Lower leg skin (tissue), 4 donors: ENCODE measurements at places on chromosomes 6 and 20. TPM values are rescaled to one million over a fixed set of nuclear protein-coding genes. Genes with fewer than 3 reads are reported as not detected.

- DNase-seq: no peak
Observed at GRCh38 chr20:64245746-64246595, 9.6 kb upstream of the PCMTD2 start.

DNA sequence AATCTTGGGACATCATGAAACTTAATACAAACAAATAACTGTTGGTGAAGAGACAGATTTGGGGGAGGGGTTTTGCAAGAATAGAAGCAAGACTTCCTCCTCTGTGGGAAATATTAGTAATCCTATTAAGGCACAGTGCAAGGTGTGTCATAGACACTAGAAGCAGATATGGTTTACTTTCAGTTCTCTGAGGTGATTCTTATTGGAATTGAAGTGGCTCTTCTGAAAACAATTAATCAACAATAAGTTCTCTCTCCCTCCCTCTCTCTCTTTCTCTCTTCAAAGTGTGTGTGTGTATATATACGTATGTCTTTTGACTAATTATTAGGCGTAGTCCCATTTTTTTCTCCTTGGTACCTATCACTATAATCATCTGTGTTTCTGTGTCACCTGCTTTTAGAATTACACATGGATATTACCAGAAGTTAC, 99.8 kb downstream of the HIVEP2 start:
- DNase-seq: no peak

DNA sequence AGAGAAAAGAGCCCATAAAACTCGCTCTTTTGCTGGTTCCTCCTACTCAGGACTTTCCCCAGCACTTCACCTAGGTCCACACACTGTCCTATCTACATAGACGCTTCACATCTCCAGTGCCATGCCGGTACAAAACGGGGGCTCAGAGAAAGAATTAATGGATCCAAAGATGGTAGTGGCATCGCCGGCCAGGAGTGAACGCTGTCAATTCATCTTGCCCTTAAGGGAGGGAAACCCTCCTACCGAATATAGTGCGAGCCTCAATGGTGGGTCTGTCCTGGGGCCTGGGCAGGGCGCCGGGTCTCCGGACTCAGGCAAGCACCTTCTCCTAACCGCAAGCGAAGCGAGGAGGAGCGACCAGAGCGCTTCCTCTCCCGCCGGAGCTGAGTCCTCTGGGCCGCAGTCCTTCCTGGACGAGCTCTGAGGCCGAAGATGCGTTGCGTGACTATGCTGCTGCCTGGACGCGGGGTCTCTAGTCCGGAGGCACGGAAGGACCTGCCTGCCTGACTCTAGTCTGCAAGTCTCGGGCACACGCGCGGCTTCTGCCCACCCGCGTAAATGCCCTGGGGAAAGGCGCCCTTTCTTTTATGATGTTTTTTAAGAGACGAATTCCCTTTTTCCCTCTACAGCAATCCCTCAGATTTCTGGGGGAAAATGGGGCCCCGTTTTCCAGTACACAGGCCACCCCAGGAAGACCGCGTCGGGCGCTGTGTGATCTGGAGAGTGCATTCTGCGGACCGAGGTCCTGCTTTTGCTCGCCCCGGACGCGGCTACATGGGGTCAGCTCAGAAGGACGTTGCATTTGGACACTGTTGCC, 100.1 kb upstream of the PRDM1 start:
- DNase-seq: no peak

DNA sequence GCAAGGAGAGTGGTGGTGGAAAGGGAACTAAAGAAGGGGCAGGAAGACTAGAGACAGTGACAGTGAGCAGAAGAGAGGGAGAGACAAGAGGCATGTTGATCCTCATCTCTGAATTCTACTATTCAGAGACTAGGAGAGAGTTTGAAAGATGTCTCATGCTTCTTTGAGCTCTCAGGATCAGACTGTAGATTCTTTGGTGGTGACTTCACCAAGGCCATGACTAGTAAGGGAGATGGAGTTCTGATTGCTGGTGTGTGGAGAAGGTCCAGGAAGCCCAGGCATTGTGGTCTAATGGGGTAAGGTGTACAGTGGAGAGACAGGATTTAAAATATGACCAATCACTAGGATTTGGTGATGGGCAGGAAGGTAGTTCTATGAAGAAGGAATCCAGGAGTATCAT, 713 bp downstream of the WFDC9 start:
- no peak for DNase-seq

Gene LGSN
- not detected for total RNA-seq

DNA sequence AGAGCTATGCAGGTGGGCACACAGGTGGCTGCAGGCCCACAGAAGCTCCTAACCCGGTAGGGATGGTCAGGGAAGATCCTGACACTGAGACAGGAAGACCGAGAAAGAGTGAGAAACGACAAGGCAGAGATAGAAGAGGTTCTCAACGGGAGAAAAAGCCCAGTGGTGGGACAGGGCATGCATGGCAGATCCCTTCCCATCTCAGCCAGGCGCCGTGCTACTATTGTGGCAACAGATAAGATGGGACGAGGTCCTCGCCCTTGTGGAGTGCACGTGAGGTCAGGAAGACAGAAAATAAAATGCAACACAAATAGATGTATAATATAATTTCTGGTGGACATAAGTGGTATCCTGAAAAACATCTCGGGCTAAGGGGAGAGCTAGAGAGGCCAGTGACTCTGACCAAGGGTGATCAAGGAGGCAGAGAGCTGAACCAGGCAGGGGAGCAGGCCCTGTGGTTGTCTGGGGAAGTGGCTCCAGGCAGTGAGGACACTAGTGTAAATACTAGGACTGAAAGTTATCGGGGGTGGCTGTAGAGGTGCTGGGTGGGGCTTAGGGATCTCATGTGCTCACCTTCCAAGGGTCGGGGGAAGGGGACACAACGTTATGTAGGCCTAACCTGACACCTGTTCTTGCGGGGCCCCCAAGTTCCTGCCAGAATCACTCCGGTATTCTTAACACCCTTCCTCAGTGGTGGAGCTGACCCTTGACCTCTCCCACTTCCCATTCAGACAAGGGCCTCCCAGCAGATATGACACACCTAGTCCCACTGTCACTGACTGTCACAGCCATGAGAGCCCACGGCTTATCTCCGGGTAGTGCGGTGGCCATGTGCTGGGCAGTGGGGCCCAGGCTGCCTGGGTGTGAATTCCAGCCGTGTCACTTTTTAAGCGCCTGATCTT, 1.0 kb downstream of the SRXN1 start:
- no peak for DNase-seq

DNA sequence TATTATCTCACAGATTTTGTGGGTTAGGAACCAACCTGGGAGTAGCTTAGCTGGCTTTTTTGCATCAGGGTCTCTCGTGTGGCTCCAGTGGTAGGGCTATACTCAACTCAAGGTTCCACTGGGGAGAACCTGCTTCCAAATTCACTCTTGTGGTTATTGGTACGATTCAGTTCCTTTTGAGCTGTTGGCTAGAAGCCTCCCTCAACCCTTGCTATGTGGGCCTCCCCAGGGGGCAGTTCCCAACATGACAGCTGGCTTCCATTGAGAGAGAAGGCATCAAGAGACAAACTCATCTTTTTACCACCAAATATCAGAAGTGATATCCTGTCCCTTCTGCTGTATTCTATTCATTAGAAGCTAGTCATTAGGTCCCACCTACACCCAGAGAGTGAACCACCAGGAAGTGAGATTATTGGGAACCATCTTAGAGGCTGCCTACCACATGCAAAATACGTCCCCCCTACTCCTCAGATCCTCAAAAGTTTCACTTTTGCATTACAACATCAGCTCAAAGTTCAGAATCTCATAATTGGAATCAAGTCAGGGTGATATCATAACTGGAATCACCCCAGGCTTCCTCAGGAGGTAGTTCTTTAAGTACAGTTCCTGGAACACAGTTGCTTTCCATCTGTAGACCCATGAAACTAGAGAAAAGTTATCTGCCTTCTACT, 30.9 kb downstream of the MKKS start:
- no peak for DNase-seq

GRCh38 chr6:82492134-82492533, 128.5 kb downstream of the TPBG start:
- DNase-seq: no peak

DNA sequence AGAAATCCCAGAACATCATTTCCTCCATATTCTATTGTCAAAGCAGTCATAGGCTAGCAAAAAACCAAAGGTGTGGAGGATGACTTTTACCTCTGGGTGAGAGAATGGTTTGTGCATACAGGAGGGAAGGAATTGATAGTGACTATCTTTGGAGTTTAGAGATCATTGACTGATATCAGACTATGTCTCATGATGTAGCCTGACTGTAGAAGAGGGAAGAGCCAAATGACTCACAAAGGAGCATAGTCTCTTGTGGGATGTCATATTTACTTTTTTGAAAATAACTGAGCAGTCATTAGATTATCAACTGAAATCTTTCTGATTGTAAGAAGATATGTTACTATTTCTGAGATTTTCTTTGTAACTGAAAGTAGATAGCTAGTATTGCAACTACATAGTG, 158.5 kb downstream of the FLRT3 start:
- no peak for DNase-seq

Gene MBOAT1
- 5.8 TPM for total RNA-seq

DNA sequence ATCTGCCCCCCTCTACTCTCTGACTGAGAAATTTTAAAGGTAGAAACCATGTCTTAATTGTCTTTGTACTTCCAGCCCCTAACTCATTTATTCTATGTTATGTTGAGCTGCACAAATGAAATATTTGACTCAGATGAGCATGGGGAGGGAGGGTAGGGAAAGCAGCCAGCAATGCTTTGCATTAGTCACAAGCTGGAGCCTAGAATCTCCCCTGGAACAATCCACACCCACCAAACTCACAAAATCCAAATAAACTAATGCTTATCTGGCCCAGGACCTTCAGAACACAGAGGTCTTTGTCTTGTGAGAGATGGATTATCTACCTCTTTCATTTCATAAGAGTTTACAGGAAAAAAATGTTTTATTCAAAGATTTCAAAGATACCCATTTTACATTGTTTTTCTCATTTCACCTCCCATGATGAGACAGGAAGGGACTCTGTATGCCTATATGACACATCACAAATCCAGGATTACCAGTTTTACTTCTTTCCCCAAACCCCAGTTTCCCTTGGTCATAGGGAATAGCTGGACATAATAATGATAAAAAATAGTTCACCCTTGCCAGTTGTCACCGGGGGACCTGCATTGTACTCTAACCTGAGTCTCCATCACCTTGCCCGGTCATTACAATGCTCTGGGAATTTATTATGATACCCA, 466.9 kb downstream of the KIF16B start:
- no peak for DNase-seq

Gene FOXQ1
- 110 TPM for total RNA-seq

- DNase-seq: no peak
Observed at GRCh38 chr20:49560646-49561045, 7.3 kb downstream of the PTGIS start.

Gene ARMC12
- total RNA-seq: not detected

DNA sequence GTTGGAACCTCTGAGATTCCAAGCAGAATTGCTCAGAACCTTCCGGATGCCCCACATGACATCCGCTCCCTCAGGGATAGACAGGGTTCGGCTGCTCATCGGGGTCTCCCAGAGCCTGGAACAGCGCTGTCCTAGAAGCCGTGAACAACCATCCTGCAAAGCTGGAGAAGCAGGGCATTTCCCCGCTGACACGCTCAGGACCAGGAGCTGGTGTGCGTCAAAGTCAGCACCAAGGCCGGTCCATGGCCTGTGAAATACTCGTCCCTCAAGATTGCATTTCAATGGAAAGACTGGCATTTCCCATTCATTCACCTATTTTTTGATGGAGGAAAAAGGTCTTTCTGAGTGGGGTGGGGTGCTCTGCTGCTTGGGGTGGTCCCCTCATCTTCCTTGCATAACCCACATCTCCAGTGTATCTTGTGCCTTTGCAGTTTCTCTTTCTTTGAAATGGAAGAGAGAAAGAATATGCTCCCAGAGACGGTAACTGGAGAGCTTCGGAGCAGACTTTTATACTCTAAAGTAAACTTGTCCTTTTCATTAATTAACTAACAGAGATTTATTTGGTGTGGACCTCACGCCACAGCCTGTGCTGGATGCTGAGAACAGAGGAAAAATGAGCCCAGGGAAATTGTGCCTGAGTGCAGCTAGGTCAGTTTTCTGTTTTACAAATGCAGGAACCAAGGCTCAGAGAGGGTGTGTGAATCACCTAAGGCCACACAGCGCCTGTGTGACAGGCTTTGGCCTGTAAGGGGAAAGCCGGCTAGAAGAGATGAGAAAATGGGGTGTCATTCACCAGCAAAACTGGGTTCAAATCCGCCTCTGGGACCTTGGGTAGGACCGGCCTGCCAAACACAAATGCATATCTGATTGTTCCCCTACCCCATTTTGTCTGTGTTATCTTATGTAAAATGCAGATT, 52.4 kb downstream of the RBM38 start:
- DNase-seq: no peak

DNA sequence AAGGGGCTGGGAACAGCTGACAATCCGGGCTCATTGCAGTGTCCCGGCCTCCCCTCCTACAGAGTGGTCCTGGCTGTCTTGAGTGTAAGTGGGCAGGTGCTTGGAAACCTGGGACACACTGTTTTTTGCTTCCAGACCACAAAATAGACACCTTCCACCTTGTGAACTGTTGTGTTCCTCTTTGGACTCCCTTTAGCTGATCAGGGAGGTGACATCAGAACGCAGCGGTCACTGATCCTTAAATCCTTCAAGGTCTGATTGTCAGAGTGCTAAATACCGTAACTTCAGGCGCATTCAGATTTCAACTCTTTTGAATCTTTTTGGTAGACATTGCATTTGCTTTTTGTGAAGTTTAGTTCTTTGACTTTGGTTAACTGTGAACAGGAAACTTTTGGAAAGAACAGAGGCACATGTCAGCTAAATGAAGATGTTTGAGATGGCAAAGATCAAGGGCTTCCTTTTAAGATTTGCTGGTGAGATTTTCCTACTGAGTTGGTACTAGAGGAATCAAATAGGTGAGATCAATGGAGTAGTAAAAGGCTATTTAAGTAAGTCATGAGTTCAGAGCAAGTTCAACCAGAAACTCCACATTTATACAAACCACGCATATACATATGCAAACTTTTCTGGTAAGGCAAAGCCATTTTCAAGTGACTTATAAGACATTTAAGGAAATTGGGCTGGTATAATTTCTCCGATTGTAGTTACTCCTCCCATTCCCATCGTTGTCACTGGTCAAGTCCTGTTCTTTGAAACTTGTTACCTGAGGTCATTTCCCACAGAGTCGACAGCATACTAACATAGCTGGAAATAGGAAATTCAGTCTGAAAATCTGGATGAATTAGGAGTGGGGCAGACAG, 6.3 kb downstream of the PPP1R3G start:
- DNase-seq: no peak

Gene RBL1
- 3.4 TPM for total RNA-seq

GRCh38 chr6:103122766-103123601, 1729.5 kb downstream of the GRIK2 start:
- DNase-seq: no peak
